ENCODE measurements at places on chromosomes 7 and 10.
A peak's percentile ranks its signal among the peaks of the same experiment; 100 is the strongest.

DNA sequence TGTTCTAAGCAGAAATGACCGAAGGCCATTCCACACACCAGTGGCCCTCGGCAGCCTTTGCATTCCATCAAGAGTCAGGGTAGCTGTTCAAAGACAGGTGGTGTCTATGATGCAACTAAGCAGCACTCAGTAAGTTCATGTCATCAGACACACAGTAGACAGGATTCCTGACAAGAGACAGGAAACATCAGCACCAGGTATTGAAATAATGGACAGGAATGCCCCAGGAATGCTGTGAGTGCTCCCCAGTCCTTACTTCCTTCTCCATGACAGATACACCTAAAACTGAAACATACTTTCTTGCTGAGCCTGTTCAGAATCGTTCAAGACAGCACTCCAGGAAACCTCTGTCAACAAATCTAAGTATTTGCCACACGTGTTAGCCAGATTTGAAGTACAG is 204.4 kb downstream of the TPST1 start:
- DNase-seq: no peak

GRCh38 chr10:19302117-19302516 is 253.5 kb downstream of the MALRD1 start:
- no peak for DNase-seq

GRCh38 chr7:135167365-135167917 is 3.1 kb downstream of the CYREN start:
- no peak for DNase-seq

DNA sequence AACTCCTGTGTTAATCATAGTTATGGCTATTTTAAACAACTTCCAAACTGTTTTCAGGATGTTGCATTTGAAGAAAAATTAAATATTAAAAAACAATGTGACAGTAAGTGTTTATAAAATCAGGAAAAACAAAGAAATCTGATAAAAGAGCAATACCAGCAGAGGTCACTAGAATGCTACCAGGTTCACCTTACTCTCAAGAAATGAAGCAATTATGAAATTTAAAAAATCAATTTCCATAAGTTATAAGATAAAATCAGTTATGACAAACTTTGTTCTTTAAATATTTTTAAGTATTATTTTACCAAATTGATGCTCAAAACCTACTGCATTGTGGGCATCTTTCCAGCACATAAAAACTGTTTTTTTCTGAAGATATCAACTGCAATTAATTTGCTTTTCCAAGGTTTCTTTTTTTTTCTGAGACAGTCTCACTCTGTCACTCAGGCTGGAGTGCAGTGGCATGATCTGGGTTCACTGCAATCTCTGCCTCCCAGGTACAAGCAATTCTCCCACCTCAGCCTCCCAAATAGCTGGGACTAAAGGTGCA is 50.7 kb upstream of the RHEB start:
- no peak for DNase-seq

GRCh38 chr7:84675633-84676034 is 481.0 kb upstream of the SEMA3A start:
- no peak for DNase-seq

GRCh38 chr7:707296-708000 is 19.1 kb upstream of the DNAAF5 start:
- no peak for DNase-seq

- no peak for DNase-seq
Observed at GRCh38 chr7:91892821-91893340, 12.4 kb upstream of the MTERF1 start.

DNA sequence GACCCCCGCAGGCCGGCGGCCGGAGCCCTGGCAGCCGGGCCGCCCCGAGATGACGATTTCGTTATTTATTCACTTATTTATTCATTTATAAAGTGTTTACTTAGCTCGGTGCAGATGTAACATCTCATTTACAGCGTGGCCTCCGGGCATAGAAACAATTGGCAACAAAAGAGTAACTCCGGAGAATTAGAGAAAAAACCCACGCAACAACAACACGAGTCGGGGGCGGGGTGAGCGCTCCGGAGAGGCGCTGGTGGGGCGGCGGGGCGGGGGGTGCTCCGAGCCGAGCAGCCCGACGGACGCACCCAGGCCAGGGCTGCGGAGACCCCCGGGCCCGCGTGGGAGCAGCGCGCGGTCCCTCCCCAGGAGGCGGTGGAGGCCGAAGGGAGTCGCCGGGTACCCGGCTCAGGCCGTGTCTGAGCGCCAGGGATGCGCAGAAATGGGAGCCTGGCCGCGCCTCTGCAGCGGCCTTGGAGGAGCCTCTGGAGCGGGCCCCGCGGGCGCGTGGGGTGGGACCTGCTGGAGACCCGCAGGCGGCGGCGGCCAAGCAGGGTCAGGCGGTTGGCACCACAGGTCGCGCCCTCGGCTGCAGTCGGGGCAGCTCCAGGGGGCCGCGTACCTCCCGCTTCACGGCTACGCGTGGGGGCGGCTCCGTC is 14.3 kb downstream of the UNCX start:
- DNase-seq: peak; percentile 25

DNA sequence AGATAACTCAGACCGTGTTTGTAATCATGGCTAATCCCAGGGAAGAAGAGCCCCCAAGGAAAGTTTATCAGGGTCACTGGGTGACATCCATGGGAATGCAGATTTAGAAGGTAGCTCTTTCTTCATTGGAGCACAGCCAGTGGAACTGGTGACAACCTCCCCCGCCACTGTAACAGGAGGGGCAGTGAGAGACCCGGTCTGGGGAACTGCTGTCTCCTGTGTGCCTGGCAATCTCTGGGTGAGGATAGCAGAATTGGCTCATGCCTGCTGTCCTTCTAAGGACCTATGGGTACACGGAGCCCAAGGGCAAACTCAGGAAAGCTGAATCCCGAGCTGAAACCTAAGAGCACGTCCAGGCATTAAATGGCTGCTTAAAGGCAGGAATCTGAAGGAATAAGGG is 341.6 kb downstream of the ABCA13 start:
- no peak for DNase-seq

GRCh38 chr10:76306856-76307255 is 875.4 kb downstream of the LRMDA start:
- DNase-seq: no peak

DNA sequence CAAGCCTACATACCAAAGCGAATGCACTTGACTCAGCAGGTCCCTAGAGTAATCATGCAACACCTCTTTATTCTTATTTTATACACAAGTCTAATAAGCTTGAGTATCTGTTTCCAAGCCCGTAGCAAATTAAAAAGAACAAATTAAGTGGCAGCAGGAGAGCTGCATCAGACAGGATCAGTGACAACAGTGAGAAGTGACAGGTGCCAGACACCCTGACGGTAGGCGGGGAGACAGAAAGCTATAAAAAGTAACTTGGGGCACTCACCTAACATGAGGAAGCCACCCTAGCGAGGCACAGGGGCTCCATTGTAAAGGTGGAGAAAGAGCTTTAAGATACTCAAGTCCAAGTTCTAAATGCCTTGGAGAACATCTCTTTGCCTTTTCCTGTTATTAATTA is 174.2 kb downstream of the PLXNA4 start:
- no peak for DNase-seq

DNA sequence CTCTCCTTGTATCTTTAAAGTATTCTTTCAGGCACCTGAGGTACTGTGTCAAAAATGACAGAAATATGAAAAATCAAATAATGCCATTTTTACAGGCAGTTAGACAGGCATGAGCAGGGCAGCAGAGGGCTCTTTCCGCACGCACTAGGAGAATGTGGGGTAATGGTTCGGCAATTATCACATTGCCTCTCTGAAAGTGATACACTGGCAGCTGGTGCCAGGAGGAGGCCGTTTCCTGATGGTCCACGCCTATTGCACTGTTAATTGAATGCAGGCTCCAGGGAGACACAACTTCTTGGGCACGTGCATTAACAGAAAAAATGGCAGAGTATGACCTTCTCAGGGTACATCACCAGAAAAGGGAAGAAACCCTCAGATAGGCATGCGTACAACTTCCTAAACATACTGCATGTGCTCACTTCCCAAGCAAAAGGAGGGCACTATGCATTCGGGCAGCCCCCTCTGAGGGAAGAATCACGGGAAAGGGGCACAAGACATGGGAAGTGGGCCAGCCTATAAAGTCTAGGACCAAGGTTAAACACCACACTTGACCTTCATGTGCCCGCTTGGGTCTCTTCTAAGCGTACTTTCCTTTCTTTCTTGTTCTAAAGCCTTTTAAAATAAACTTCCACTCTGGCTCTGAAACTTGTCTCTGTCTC is 161.7 kb downstream of the TNS3 start:
- DNase-seq: no peak

Data from testis (tissue), 5 donors.